ENCODE measurements at places on chromosomes 13 and 19. TPM values are rescaled to one million over a fixed set of nuclear protein-coding genes. Genes with fewer than 3 reads are reported as not detected.

GRCh38 chr13:110683203-110683883 lies 22.6 kb downstream of the CARS2 start:
- peak; percentile 49 for DNase-seq

The SEMA6B gene
- 0.89 TPM for total RNA-seq

GRCh38 chr19:40703029-40703755 lies 12.7 kb upstream of the NUMBL start:
- no peak for DNase-seq

The NOVA2 gene
- total RNA-seq, result not detected

DNA sequence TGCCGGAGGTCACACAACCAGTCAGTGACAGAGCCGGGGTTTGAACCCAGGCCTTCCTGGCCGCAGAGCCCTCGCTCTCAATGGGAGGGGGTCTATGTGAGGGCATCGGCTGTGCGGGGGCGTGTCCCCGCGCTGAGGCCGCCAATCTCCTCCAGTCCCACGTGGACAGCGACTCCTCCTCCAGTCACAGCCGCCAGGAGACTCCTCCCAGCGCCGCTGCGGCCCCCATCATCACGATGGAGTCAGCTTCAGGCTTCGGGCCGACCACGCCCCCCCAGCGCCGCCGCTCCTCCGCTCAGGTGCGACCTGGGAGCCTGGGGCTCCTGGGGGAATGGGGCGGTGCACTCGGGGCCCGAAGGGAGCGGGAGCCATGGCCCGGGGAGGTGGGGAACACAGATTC lies 6.0 kb downstream of the SPRED3 start:
- DNase-seq, result no peak

DNA sequence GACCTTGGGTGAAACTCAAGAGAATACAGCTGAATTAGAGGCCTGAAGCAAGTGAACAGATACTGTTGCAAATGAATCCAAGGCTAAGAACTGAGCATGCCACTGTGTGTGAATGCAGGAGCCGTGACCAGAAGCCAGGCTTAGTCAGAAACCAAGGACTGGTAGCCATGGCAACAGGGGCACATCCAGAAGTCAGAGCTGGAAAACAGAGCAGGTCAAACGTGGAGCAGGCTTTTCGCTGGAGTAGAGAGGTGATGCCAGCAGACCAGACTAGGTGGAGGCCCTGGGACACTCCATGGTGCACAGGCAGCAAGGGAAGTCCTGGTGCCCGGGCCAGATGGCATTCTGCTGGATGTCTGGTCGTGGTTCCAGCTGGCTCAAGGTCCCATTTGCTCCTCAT lies 564.1 kb downstream of the PCDH9 start:
- DNase-seq, result peak; percentile 99

DNA sequence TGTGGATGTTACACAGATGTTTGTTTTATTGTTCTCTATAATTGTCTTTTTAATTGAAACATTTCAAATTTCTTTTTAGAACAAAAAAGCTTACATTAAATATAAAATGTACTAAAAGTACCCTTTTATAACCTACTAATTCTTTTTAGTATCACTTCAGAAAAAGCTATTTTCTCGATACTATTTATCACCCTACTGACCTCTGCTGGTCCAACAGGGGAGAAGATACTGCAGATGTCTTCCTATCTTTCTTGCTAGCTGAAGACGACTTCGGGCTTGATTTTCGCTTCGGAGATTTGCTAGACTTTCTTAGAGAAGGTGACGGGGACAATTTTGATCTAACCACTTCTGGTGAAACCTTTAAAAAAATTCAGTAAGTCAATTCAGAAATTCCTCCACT lies 42.4 kb downstream of the ZC3H13 start:
- no peak for DNase-seq

GRCh38 chr13:38981096-38981495 lies 9.5 kb downstream of the STOML3 start:
- no peak for DNase-seq

GRCh38 chr13:31725841-31726240 lies 13.5 kb upstream of the RXFP2 start:
- DNase-seq, result peak; percentile 64

DNA sequence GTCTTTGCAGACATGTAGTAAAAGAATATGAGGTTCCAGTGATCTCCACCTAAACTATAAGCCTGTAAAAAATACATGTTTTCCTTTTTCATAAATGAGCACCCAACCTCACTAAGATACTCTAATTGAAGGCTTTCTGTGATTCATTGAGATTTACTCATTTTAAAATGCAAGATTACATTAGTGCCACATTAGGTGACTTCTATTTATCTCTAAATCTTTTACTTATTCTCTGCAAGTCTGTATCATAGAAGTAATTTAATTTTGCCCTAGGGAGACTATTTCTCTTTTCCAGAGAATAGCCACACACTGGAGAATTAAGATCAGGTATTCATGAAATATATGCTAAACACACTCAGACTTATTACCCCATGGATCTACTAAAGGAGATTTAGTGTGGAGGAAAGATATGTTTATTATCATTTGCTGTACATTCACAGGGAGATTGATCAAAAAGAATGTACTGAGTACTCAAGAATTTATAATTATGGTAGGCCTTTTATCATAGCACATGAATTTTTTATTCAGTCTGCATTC lies 290.2 kb upstream of the ATXN8OS start:
- DNase-seq, result no peak

GRCh38 chr19:53007606-53008005 lies 6.1 kb upstream of the ERVV-1 start:
- DNase-seq, result no peak

- peak; percentile 35 for DNase-seq
Observed at GRCh38 chr13:30338331-30338851, 31.0 kb upstream of the KATNAL1 start.

The RNF225 gene
- total RNA-seq, result not detected

- DNase-seq, result no peak
Observed at GRCh38 chr13:110850840-110851239, 64.0 kb downstream of the ANKRD10 start.

Data from renal cortical epithelial cell (primary cell).